ENCODE measurements at places on chromosomes 2 and 18.

GRCh38 chr2:174668075-174668474 lies 70.5 kb upstream of the WIPF1 start:
- DNase-seq, result no peak

- DNase-seq, result no peak
Observed at GRCh38 chr18:3007491-3007890, 5.5 kb downstream of the LPIN2 start.

- DNase-seq, result no peak
Observed at GRCh38 chr2:236627841-236628240, 58.2 kb downstream of the ACKR3 start.

GRCh38 chr2:221347471-221347870 lies 224.6 kb downstream of the EPHA4 start:
- DNase-seq, result no peak

DNA sequence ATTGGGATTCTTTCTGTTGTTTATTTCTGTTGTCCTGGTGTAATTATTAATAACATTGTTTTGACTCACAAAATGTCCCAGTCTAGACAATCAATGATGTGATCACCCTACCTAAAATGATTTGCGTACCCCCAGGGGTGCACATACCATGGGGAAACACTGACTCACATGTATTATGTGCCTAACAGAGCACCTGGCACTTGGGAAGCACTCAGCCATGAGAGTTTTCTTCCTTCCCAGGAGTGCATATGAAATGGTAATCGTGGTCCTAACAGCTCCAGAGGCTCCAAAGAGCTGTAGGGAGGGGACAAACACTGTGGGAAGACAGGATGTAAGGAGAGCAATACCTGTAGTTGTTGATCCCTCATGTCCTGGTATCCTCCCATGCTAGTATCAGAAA lies 187.8 kb upstream of the ERBB4 start:
- no peak for DNase-seq

DNA sequence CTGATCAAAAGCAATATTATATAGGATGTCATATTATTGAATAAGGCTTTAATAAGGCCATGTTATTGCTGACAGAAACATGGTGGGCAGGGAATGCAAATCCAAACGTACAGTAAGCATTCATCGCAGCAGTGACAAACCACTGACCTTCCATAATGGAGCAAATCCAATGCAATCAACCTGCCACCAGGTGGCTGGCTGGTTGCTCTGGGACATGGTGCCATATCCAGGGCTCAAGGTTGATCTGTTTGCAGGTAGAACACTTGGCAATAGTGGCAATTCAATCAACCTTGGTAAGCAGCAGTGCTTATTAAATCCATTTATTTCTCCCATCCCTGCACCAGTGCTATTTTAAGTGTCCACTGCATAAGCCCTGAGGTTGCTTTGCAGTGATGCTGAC lies 75.4 kb downstream of the CERKL start:
- no peak for DNase-seq

GRCh38 chr2:152718909-152719645 lies 657 bp downstream of the ARL6IP6 start:
- DNase-seq, result peak; percentile 88

GRCh38 chr2:117128461-117128860 lies 686.0 kb upstream of the DDX18 start:
- DNase-seq, result no peak

- peak; percentile 28 for DNase-seq
Observed at GRCh38 chr18:6405237-6406074, 9.3 kb downstream of the L3MBTL4 start.

- no peak for DNase-seq
Observed at GRCh38 chr2:60839126-60839813, 42.1 kb upstream of the REL start.

DNA sequence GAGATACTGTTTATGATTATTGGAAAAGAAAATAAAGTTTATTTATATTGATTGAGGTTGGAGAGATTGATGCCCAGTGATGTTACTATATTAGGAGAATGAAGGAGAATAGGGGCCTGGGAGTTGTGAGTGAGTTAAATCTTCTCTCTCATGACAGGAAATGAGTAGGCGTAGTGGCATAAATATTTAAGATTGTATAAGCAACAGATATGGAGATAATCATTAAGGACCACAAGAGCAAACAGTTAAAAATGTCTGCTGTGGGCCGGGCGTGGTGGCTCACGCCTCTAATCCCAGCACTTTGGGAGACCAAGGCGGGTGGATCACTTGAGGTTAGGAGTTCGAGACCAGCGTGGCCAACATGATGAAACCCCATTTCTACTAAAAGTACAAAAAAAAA lies 62.7 kb downstream of the PTRHD1 start:
- no peak for DNase-seq

- no peak for DNase-seq
Observed at GRCh38 chr2:104375206-104375605, 478.7 kb upstream of the POU3F3 start.

GRCh38 chr2:96527286-96528005 lies 9.1 kb upstream of the ARID5A start:
- peak; percentile 64 for DNase-seq

GRCh38 chr2:238155051-238155760 lies 3.6 kb upstream of the ERFE start:
- DNase-seq, result peak; percentile 74

DNA sequence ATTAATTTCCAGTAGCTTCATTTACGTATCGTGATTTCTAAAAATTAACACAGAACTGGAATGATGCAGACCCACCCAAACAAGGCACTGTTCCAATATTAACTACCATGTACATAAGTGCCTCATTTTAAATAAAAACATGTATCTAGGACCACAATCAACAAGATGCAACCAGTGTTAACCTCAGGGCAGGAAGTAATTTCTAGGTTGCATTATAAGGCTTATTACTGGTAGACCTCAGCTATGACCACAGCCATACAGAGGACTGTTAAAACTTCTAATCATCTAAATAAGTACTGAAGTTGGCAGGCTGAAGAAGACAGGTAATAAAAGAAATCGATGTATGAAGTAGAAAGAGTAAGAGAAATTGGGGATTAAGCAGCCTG lies 262.9 kb downstream of the HDAC4 start:
- no peak for DNase-seq

- DNase-seq, result no peak
Observed at GRCh38 chr2:152497481-152498052, 162.6 kb downstream of the FMNL2 start.

DNA sequence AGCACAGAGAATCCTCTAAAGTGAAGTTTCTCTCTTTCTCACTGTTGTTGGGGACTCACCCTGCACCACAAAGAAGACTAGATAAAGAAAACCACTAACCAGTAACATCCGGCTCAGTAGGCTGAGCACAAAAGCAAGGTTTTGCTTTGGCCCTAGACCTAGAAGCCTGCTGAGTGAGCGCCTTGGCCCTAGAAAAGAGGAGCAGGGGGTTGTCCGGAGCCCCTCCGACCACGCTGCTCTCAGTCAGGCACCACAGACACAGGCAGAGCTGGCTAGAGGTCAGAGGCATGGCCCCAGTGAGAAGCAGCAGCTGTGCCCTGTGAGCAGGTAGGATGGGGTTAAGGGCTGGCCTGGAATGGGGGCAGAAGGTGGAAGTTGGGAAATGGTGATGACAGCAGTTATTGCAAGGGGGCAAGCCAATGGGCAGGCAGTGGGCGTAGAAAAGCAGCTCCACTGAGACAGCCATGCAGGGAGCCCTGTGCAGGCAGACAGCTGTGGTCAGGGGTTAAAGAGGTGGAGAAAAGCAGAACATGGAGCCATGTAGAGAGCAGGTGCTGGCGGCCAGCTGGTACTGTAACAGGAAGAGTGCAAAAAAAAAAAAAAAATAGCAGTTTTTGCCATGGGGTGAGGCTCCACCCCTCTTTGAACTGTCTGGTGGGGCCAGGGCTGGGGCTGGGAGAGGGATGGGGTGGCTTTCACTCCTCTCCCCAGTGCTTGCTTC lies 36.9 kb upstream of the SLC14A1 start:
- peak; percentile 71 for DNase-seq

DNA sequence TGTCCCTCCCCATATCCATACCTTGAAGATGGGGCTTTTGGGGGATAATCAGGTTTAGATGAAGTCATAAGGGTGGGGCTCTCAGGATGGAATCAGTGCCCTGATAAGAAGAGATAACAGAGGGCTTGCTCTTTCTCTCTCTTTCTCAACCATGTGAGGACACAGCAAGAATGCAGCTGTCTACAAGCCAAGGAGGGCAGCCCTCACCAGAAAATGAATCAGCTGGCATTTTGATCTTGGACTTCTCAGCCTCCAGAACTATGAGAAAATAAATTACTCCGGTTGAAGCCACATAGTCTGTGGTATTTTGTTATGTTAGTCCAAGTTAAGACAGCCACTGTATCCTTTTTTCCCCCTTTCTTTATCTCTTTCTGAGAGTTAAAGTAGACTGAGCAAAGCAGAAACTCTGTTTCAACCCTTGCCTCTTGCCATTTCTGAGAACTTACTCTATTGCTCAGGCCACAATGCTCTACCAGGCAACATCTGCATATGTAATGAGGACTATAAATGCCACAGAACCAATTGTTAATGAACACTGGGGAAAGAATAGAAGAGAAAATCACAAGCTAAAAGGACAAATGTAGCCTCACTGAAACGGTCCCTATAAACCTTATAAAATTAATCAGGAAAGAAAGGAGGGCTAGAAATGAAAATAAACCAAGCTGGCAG lies 56.9 kb downstream of the SRBD1 start:
- DNase-seq, result no peak
